CD4-positive, alpha-beta T cell treated with Interleukin-15 for 4 hours (primary cell): ENCODE measurements at places on chromosomes 2 and 18.

GRCh38 chr2:168729455-168729854 is 73.0 kb upstream of the NOSTRIN start:
- no peak for DNase-seq

GRCh38 chr18:59555995-59556659 is 141.1 kb downstream of the CCBE1 start:
- no peak for DNase-seq

DNA sequence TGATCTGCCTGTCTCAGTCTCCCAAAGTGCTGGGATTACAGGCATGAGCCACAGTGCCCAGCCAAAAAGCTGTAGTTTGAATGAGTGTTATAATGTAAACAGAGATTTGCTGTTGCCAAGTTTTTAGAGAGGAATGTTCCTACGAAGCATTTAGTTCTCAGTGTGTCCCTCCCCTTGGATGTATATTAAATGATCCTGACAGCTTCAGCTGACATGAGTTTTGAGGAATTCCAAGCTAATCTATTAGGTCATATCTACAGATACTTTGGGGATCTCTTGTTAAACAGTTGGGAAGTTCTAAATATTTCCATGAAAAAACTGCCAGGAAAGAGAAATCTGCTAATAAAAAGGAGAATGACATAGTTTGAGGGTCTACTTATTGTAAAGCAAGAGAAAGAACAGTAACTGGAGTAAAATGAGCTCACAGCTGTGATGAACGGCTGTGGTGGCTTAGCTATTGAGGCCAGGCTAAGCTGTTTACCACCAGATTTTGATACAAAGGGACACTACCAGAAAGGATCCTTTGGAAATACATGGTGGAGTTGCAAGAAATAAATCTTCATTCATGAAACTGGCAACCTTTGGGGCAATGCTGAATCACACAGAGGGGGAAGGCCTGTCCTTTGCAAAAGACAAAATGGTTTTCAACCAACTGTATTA is 2.6 kb upstream of the STON1 start:
- no peak for DNase-seq

DNA sequence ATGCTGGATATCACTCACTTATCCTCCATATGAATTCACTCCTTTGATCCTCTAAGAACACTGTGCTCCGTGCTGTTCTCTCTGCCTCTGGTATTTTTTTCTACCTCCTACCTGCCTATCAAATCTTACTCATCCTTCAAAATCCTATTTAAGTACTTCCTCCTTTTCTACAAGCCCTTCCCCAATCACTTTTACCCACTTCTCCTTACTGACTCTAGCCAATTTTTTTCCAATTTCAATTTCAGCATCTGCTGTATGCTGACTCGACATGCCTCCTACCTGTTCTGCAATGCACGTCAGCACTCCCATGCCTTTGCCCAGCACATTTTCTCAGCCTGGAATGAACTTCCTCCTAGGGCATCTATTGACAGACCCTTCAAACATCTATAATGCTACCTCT is 37.3 kb upstream of the LNPK start:
- DNase-seq, result no peak

- peak; percentile 5 for DNase-seq
Measured at GRCh38 chr2:11160731-11161455, 5.6 kb downstream of the SLC66A3 start.

DNA sequence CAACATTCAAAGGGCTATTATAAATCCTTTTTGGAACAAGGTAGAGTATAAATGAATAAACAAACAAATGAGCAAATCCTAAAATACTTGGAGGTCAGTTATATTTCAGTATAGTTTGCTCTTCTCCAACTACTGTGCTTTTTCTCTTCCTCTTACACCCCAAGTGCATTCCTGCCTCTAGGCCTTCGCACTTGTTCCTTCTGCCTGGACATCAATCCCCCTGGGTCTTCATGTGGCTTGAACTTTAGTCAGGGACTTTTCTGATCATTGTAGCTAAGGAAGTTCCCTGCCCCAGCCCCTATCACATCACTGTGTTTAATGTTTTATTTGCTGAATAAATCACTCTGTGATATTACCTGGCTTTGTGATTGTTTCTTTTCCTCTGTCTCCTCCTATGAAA is 418.2 kb upstream of the HNRNPA3 start:
- DNase-seq, result no peak

GRCh38 chr2:96531872-96532505 is 4.6 kb upstream of the ARID5A start:
- peak; percentile 93 for DNase-seq

GRCh38 chr18:51988277-51988676 is 351.7 kb upstream of the DCC start:
- no peak for DNase-seq

- no peak for DNase-seq
Measured at GRCh38 chr2:63056107-63057050, 5.7 kb downstream of the OTX1 start.

DNA sequence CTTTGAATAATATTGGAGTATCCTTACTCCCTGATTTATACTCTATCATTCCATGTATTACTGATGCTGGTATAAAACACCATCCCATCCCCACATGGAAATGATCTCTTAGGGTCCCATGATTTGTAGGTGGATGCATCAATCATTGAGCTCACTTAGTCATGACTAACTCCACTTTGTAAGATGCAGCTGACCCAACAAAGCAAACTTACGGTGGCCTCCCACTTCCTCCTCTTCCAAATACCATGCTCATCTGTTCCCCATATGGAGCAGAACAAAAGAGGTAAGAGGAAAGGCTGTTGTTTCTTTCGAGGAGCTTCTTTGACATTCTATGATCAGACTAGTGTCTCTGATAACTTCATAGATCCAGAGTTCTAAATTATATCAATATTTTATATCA is 640.2 kb upstream of the SLC39A10 start:
- DNase-seq, result no peak

GRCh38 chr2:207265869-207266268 is 100.1 kb upstream of the KLF7 start:
- DNase-seq, result no peak

DNA sequence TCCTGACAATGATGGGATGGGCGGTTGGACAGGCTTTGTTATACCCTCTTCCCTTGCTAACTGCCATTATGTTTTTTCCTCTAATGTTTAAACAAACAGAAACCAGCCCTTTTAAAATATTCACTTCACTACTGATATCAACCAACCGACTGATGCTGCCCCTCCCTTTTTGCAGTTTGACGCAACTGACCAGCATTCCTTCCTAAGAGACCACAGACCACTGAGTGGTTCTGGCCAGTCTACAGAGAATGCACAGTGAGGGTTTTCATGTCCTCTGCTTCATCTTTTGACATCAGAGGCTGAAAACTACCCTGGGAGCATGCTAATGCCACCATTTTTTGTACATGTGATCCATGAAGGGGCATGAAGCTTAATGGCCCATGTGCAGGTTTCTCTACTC is 85.3 kb downstream of the CYP26B1 start:
- no peak for DNase-seq

DNA sequence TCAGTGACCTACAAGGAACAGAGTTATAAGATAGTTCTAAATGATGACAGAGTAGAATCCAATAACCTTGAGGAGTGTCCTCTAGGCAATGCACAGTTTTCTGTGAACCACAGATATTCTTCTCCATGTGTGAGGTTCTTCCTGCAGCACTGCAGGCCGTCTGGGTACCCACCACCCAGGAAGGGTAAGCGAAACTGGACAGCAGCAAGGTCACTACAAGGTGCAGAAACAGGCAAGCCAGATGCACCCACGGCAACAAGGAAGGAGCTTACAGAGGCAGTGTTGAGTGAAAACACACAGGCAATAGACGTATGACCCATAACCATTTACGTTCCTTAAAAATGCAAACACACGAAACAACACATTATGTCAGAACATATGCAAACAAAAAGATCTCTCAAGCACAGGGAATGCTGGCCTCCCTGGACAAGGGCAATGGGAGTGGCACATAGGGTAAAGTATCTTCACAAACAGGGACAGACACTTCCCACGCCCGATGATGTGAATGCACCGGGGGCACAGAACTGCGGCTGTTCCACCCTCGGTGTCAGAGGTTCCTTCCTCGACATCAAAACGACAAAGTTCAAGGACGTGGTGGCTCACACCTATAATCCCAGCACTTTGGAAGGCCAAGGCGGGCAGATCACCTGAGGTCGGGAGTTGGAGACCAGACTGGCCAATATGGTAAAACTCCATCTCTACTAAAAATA is 84.1 kb downstream of the NDUFA10 start:
- DNase-seq, result no peak

- DNase-seq, result peak; percentile 71
Measured at GRCh38 chr18:44838971-44839666, 158.4 kb downstream of the SETBP1 start.

- no peak for DNase-seq
Measured at GRCh38 chr2:76009484-76009883, 298.8 kb upstream of the GCFC2 start.

GRCh38 chr2:222169346-222169745 is 129.5 kb downstream of the PAX3 start:
- no peak for DNase-seq

GRCh38 chr18:62788876-62789275 is 73.5 kb downstream of the PHLPP1 start:
- no peak for DNase-seq

DNA sequence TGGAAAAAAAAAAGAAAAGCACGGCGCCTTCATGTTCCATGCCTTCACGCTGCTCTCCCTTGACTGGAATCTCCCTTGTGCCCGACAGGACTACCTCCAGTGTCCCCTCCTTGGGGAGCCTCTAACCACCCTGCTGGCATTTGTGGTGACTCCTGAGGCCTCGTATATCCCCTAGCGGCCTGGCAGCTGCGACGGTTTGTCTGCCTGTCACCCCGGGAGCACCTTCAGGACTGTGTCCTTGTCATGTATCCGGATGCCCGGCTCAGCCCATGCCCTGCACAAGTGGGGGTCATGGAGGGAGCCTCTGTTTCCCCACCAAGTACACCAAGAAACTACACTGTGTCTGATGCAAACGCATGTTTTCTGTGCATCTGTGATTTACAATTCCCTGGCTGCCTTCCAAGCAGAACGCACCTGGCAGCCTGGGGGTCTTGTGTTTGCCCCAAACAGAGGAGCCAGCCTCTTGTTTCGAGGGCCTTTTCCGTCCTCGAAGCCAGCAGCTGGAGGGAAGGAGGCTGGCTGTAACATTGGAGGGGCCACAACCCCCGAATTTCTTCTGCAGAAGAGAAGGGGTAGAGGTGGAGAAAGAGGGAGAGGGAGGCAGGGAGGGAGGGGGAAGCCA is 18.9 kb downstream of the TWIST2 start:
- no peak for DNase-seq

DNA sequence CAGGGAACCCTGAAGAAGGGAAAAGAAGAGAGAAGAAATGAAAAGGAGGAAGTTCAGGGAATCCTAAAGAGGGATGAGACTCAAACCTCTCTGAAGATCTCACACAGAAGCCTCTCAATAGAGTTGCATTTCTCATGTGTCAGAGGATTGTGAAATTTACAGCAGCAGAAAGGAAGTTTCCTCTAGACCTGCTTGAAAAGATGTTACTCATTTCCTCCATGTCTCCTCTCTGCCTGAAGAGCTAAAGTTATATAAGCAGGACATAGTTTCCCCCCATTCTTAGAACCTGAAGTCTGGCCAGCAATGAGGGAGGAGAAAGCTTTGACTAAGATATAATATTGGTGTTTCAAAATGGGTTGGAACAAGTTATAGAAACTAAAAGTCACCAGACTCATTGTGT is 1155.6 kb downstream of the LRP1B start:
- no peak for DNase-seq

DNA sequence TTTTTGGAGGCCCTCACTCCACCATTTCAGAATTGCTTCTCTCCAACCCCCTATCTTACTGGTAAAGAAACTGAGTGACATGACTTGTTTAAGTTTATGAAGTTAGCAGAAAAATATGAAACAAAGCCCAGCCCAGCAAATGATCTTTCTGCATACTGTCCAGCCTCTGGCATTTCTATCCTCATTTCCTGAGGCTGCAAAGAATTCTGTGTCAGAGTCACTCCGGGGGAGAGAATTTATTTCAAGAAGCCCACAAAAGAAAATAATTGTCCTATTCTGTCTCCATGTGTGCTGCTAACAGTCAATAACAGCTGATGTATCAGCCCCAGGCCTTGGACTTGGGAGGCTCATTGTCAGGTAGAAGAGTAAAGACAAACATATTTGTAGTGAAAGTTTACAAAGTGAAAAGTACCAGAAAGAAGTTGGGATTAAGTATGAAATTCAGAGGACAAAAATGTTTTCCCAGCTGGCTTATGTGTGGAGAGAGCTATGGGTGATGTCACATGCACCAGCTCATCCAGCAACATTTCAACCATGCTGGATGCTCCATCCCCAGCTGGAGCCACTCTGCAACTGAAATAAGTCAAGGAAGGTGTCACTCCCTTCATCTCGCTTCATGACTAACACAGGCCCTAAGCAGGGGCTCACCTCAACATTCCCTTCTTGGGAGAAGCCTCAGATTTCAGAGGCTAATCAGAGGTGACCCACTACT is 42.3 kb downstream of the TRABD2A start:
- DNase-seq, result no peak

DNA sequence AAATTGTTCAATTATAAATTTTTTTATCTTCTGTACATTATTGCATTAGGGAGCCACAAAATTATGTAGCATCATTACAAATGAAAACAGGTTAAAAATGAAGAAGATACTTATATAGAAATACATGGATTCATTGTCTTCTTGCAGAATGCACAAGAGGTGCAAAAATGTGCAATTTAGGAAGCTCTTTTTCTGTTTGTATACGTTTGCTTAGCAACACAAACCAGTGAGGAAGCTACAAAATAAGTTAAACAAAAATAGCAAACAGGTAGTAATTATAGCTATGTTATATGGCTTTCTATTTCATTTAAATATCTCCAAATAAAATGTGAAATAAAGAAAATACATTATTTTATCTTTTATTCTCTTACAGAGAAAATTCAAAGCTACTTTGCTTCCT is 177.6 kb upstream of the SESTD1 start:
- DNase-seq, result no peak

GRCh38 chr2:37665604-37666362 is 5.7 kb downstream of the CDC42EP3 start:
- no peak for DNase-seq

DNA sequence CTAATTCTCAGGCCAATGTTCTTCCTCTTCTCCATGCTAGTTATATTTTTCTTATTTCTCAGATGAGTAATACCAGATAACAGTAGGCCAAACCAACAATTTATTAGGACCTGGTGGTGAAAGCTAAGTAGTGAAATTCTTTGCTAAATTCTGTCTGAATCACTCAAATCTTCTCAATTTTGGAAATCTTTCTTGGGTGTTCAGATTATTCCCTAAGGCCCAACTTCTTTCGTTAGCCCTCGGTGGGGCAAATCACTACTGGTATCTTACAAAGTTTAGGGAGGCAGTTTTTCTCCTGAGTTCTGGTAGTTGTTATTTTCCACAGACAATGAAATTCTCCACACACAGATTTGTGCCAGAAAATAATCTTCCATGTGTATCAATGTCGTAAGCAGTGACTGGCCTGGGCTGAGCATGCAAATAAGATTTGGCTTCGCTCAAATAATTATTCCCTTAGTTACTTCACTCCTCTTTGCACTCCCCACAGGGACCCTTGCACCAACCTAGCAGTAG is 443.5 kb upstream of the SLC14A2 start:
- DNase-seq, result no peak

- no peak for DNase-seq
Measured at GRCh38 chr2:227450311-227450841, 21.6 kb upstream of the AGFG1 start.

- DNase-seq, result no peak
Measured at GRCh38 chr2:233351423-233351822, 2.9 kb upstream of the DGKD start.
